ENCODE measurements at places on chromosomes 1 and 21.

DNA sequence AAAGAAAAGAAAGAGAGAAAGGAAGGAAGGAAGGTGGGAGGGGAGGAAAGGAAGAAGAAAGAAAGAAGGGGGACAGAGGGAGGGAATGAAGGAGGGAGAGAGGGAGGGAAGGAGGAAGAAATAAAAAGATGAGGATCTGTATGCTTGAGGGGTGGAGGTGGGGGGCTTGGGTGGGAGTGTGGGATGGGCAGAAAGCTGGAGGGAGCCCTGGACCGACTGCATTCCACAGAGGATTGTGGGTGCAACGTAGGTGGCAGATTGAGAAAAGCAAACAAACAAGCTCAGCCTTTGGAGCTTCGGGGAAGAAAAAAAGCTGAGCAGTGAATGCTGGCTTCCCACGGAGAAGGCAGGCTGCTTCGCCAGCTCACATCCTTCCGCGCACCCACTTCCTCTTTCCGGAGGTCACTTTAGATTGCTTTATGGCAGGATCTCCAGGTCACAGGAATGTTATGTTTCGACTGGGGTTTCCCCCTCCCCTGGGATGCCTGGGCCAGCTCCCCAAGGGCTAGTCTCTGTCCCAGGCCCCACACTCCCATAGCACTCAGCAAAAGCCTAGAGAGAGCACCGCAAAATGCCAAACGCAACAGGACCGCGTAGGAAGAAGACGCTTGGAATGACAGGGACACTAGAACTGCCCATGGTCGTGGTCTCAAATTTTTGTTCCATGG, 20.7 kb upstream of the LGALS8 start:
- DNase-seq: no peak

DNA sequence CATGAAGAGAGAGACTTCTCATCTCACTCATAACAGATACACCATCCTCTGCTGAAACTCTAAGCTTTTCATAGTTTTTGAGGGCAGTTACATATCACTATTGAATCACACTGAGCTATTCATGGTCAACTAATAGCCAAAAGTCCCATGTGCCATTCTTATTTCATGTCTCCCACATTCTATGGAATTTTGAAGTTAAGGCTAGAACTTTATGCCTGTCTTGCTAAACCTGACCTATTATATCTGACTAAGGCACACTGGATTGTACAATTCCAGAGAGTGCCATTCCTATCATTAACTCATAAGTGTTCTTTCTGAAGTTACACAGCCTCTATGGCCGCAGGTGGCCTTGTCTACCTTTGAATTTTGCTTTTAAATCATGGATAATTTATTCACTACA, 254.3 kb downstream of the PTPRC start:
- no peak for DNase-seq

- DNase-seq: no peak
These were observed 251.1 kb upstream of the RAB4A start for GRCh38 chr1:229019663-229020271.

DNA sequence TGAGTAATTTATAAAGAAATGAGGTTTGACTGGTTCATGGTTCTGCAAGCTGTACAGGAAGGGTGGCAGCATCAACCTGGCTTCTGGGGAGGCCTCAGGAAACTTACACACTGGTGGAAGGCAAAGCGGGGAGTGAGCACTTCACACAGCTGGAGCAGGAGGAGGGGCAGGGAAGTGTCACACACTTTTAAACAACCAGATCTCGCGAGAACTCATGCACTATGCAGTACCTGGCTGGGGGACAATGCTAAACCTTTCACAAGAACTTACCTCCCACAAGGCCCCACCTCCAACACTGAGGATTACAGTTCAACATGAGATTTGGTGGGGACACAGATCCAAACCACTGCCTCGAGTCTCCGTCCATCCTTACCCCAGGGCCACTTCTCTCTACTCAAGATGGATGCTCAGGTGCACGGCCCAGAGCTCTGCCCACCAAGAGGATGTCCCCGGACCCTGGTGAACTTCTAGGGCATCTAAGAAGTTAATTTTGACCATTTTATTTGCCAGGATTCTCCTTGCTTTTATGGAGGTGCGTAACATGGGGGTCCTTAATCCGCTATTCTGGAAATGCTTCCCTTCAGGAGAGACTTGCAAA, 22.7 kb upstream of the ACTRT2 start:
- DNase-seq: no peak

DNA sequence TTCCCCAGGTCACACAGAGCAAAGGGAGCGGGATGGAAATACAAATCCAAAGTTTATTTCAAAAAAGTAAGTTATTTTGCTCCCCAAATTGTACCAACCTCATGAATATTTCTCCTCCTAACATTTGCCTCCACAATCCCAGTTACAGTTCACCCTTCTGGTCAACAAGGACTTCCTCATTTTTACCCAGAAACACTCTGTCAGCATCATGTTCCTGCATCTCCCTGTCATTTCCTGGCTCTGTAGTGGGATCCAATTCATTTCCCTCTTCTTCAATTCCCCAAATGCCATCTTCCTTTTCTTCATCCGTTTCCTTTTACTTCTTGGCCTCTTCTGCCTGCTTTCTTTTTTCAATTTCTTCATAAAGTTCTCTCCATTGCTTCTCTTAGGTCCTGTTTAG, 32.0 kb upstream of the EPS15 start:
- DNase-seq: no peak

- no peak for DNase-seq
These were observed 916 bp downstream of the F3 start for GRCh38 chr1:94540440-94541245.

- DNase-seq: no peak
These were observed 5.8 kb upstream of the CLDN19 start for GRCh38 chr1:42745851-42746250.

Data from activated T-helper 1 cell treated with anti-CD3 and anti-CD28 coated beads, Interleukin-2, amount 50 U/mL, for 16 hours (primary cell).